ENCODE measurements at places on chromosomes 7 and 10.

- DNase-seq = no peak
These were observed 175.3 kb upstream of the KLF14 start for GRCh38 chr7:130909161-130909836.

GRCh38 chr10:1148855-1149605 is 92.8 kb downstream of the WDR37 start:
- no peak for DNase-seq

DNA sequence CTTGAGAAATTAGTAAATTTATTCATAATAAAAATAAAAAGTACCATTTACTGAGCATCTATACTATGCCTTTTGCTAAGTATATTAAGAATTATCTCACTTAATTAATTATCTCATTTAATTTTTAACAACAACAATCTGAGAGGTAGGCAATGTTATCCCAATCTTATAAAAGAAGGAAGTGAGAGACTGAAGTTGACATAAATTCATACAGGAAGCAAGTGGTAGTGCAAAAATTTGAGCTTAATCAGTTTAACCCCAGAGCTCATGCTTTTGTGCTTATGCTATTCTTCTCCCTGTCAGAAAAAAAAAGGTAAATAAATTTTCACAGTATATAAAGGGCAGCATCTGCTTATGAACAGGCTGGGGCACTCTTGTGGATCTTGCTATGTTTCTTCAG is 2.7 kb upstream of the LIPF start:
- DNase-seq = no peak

GRCh38 chr7:46685051-46685450 is 764.0 kb upstream of the IGFBP3 start:
- DNase-seq = no peak

GRCh38 chr7:19020711-19021110 is 96.7 kb downstream of the TWIST1 start:
- DNase-seq = no peak

- no peak for DNase-seq
These were observed 56.0 kb downstream of the CCDC7 start for GRCh38 chr10:32501906-32502305.

GRCh38 chr7:36506130-36506798 is 116.6 kb downstream of the ANLN start:
- DNase-seq = no peak

- no peak for DNase-seq
These were observed 11.4 kb downstream of the RABGEF1 start for GRCh38 chr7:66751945-66752344.

Measured in COR-L47 (cell line).